ENCODE measurements at places on chromosomes 13 and 19.

DNA sequence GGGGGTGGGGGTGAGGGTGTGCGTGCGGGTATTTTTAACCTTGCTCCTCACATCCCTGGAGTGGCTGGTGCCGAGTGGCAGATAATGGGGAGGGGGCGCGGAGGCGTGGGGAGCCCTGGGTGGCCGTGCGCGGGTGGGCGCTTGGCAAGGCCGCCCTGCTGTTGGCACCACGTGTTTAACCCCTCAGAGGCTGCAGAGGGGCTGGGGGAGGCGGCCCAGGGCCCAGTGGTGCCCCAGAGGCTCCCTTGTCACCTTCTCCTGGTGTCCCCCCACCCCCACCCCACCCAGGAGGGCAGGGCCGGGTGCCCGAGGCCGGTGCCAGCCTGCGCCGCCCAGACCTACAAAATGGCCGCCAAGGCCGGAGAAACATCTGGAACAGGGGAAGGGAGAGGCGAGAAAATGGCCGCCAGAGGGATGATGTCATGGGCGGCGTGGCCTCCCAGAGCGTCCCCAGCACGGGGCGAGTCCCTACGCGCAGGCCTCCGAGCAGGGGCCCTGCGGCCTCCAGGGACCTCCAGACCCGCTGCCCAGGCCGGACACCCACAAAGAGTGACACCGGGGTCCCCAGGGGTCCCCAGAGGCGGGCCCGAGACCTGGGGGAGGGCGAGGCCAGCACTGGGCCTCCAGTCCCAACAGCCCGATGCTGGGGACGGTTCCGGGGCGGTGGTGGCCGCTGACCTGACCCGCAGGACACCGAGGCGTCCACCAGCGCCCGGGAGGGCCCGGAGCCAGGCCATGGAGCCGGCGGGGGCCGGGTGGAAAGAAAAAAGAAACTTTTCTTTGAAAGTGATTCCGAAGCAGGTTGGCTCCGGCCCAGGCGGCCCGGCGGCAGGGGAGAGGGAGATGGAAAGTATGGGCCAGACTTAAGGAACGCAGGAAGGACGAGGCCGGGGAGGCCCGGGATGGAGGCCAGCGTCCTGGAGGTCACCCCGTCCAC is 38.2 kb downstream of the NFIC start:
- no peak for DNase-seq

GRCh38 chr19:35908973-35909683 is 1.0 kb upstream of the TYROBP start:
- no peak for DNase-seq

DNA sequence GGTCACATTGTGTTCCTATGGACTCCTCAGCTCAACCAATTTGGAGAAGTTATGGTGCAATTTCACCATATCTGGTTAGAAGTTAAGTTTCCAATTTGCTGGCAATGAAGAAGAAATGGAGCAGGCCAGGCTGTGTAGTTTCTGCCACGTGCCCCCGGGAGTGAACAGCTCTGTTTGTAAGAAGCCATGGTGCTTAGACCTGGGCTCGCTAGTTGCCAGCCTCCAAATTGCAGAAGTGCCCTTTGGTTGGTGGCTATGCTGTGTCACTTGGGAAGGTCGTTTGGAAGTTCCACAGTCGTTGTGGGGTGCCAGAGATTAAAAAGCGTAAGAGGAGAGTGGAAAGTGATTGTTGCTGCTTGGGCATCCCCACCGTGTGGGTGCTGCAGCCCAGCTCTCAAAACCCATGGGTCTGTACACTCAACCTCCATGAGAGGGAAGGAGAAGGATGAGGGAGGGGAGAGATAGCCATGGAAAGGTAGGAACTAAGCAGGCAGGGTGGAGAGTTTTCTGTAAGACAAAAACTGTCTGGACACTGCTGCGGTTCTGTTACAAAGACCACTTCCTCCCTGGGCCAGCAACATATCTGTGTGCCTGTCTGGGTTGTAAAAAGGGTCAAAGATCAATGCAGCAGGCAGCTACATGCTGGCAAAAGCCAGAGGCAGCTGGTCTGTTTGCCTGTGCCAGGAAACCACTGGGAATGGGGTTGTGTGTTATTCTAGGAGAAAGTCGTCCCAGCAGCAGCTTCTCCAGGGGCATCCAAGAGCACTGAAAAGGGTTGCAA is 10.8 kb downstream of the ALOX5AP start:
- DNase-seq: no peak

GRCh38 chr19:40622773-40623075 is 21.6 kb downstream of the LTBP4 start:
- no peak for DNase-seq

DNA sequence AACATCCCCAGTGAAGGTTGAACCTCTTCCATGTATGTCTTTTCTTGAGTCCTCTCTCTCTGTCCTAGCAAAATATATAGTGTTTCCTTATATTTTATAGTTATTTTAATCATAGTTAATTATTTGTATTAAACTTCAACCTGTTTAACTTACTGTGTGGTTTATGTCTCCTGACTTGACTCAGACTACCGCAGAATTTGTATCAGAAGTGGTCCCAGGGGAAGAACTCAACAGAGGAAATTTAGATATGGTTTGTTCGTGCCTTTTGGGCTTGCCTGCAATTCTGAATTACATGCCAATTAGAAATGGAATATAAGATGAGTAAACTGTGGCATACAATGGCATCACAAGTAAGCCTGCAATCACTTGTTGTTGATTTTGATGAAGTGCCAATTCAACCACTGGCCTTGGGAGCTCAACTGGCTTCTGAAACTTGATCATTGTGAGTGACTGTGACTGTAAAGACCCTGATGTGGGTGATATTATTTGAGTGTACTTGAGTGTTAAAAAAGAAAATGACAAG is 1459.5 kb upstream of the PCDH20 start:
- DNase-seq: no peak

- DNase-seq: no peak
Observed at GRCh38 chr19:15249972-15250639, 17.9 kb upstream of the EPHX3 start.

GRCh38 chr19:46351241-46352041 is 4.6 kb downstream of the PPP5C start:
- DNase-seq: no peak

DNA sequence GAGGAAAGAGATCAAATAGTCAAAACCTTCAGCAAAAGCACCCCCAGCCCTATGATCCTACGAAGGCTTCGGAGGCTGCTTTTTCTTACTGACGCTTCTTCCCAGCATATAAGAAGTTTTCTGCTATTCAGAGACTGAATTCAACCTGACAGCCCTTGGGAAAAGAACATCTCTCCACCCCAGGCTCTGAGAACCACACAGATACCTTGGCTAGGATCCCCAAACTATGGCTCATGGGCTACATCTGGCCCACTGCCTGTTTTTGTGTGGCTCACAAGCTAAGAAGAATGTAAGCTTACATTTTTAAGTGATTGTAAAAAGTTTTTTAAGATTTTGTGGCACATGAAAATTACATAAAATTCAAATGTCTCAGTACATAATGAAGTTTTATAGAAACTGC is 3.0 kb downstream of the SLC15A1 start:
- DNase-seq: no peak

DNA sequence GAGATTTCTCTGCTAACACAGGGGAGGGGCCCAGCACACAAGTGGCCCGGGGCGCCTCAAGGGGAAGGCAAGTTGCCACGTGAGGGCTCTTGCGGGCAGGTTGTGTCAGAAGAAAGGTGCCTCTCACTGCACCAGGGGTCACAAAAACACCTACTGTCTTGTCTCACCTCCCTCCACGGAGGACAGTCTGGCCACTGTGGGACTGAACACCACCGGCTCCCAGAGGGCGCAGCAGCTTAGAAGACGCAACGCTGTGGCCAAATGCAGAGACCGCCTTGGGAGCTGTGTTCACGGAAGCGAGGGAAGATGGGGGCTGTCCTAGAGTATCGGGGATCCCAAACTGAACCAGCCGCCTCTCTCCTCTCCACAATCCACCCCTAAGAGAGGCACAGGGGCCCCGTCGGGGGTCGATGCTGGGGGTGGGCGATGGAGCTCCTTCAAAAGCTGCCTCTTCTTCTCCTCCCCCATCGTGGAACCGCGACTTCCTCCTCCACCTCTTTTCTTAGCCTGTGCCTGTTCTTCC is 177.5 kb downstream of the FOXO1 start:
- no peak for DNase-seq

All from neuronal stem cell (in vitro differentiated cells).